NCI-H1436 treated with DMSO at 0.1 percent for 48 hours (cell line): ENCODE measurements at places on chromosomes 3 and 15.

- DNase-seq, result no peak
Measured at GRCh38 chr15:95687686-95688085, 642.8 kb upstream of the NR2F2 start.

GRCh38 chr3:30349507-30349906 lies 256.9 kb upstream of the TGFBR2 start:
- no peak for DNase-seq

- no peak for DNase-seq
Measured at GRCh38 chr3:42831321-42831713, 22.1 kb downstream of the ACKR2 start.

GRCh38 chr3:34301313-34301712 lies 502.9 kb downstream of the PDCD6IP start:
- no peak for DNase-seq

- no peak for DNase-seq
Measured at GRCh38 chr3:55692295-55692956, 205.3 kb upstream of the WNT5A start.

DNA sequence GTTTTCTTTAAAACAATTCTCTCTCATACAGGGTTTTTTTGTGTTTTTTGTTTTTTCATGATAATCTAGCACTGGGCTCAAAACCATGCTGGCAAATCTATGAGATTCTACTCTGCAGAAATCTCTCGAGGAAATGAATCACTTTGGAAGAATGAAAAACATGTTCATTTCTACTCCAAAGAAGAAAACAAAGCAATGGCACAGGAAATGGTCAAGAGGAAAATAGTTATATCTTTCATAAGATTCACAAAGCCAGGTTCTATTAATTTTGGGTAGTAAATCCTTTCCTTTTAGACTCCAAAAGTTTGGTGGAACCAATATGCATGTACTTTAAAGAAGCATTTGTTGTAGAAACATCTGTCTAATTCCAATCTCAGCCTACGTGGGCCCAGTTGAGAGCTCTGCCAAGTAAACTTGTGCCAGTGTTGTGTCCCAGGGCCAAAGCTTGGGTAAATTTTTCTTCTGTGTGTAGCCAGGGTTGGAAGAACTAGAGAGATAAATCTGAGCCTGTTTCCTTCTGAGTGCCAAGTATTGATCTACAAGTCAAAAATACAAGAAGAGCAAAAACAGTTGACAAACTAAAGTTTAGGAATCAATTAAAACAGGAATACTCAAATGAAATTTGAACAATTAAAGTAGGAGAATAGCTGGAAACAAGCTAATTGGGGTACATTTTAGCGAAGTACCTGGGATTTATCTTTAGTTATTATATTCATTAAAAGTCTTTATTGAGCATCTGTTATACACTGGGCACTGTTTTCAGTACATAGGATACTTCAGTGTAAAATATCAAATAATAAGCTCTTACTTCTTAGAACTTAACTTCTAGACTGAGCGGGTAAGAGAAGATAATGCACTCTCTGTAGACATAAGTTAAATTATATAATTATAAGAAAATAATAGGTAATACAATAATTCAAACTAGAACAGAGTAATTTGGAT lies 657.5 kb upstream of the NECTIN3 start:
- no peak for DNase-seq

GRCh38 chr3:14464521-14464920 lies 62.1 kb downstream of the SLC6A6 start:
- no peak for DNase-seq

GRCh38 chr3:23663246-23663645 lies 142.5 kb upstream of the UBE2E1 start:
- DNase-seq, result no peak

DNA sequence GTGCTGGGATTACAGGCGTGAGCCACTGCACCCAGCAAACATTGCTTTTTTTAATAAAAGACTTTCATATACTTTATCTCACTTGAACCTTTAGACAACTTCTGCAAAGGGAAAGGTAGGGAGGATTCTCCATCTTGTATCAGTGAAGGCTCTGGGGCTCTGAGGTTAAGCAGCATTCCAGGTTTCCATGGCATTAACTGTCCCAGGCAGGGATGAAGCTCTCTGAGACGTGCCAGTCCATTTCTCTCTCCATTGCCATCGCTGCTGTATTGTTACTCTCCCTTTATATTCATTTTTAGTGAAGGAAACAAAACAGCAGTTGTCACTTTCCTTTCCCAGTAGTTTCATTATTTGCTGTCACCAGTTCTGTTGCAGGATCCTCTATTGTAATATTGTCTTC lies 342.4 kb downstream of the LPP start:
- no peak for DNase-seq

- DNase-seq, result no peak
Measured at GRCh38 chr3:128971421-128972100, 22.3 kb downstream of the CFAP92 start.

DNA sequence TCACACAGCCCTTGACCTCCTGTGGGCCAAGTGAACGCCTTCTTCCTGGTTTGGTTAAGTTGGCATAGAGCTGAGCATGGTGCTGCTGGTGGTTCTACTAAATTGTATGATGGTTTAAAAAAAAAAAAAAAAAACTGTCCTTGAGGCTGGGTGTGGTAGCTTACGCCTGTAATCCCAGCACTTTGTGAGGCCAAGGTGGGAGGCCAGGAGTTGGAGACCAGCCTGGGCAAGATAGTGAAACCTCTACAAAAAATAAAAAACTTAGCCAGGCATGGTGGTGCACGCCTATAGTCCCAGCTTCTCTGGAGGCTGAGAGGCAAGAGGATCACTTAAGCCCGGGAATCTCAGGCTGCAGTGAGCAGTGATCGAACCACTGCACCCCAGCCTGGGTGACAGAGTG lies 58.9 kb upstream of the FLNB start:
- no peak for DNase-seq

GRCh38 chr15:25737218-25737643 lies 125.9 kb downstream of the ATP10A start:
- no peak for DNase-seq

- DNase-seq, result no peak
Measured at GRCh38 chr3:140834266-140835037, 107.2 kb upstream of the SLC25A36 start.

- DNase-seq, result no peak
Measured at GRCh38 chr3:101066711-101067129, 73.5 kb upstream of the ABI3BP start.

GRCh38 chr3:123475786-123476185 lies 26.9 kb upstream of the ADCY5 start:
- no peak for DNase-seq

- DNase-seq, result no peak
Measured at GRCh38 chr15:72092006-72092405, 25.9 kb downstream of the MYO9A start.

DNA sequence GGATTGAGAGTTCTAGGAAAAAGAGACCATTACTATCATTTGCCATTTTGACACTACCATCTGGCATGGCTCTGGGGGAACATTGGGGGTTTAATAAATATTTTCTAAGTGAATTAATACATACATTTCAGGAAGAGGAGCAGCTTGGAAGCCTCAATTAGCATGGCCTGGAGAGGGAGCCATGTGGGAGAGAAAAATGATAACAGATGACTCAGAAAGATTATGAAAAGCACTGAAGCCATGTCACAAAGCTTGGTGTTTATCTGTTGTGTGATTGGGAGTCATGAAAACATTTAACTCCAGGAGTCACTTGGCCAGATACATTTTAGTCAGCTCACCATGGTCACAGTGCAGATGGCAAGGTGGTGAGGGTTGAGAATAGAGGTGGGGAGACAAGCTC lies 121.0 kb downstream of the SSR3 start:
- no peak for DNase-seq

GRCh38 chr15:99929266-99929665 lies 196.0 kb upstream of the LYSMD4 start:
- DNase-seq, result no peak

- DNase-seq, result no peak
Measured at GRCh38 chr3:88828466-88828865, 279.0 kb upstream of the EPHA3 start.

DNA sequence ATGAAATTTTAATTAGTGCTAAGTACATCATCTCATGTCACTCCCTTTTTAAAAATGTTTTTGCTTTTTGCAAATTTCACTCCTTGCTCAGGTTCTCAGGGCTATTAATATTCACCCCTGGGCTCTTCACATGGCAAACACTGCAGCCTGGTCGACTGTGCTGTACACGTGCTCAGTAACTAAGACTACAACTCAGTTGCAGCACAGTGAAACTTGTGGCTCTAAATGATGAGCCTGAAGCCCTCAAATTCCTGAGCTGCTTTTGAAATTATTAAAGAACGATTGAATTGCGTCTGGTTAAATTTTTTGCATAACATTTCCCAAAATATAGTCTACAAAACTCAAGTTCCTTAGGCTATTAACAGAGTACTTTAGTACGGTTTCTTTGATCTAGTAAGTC lies 159.3 kb upstream of the C2CD4B start:
- no peak for DNase-seq

DNA sequence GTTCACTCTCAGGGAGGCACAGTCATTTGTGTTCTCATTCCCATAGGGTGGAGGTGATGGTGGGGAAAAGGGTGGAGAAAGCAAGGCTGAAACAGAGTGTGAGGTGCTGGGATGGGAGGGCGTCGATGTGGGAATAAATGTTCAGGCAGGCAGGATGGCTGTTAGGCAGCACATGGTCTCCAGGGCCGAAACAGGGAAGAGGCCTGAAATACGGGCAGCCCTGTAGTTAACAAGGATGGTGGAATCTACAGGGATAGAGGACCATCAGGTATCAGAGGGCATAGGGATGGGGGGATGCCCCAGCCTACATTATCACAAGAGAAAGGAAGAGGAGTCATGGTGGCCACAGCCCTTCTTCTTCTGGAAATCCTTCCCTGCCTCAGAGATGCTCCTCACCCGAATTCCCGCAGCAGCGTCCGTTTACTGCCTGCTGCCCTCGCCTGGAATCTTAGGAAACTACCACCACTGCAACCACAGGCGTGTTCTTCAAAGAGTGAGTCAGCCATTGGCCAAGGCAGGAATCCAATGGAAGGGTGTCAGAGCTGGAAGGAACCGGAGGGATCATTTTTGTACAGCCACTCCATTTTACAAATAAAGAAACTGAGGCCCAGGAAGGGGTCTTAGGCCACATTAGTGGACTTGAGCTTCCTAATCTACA lies 49.7 kb upstream of the POMGNT2 start:
- no peak for DNase-seq

DNA sequence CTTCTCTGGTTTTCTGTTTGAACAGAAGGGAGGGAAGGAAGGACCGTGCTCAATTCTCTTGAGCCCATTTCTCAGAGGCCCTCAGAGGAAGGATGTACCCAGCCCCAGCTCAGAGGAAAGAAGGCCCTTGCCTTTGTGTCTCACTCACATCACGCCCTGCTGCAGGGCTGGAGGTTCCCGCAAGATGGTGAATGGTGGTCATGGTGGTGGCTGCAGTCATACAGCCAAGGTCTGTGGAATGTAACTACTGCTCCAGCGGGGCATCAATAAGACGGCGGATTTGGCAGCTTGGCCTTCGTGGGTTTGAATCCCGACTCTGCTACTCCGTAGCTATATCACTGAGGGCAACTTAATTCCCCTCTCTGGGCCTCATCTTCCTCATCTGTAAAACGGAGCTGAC lies 62.9 kb downstream of the SLC6A1 start:
- no peak for DNase-seq
